ENCODE measurements at places on chromosomes 4 and X.

- no peak for DNase-seq
Observed at GRCh38 chrX:16756724-16757123, 29.5 kb upstream of the TXLNG start.

GRCh38 chrX:13013363-13014110, 30.9 kb downstream of the FAM9C start:
- DNase-seq = no peak

DNA sequence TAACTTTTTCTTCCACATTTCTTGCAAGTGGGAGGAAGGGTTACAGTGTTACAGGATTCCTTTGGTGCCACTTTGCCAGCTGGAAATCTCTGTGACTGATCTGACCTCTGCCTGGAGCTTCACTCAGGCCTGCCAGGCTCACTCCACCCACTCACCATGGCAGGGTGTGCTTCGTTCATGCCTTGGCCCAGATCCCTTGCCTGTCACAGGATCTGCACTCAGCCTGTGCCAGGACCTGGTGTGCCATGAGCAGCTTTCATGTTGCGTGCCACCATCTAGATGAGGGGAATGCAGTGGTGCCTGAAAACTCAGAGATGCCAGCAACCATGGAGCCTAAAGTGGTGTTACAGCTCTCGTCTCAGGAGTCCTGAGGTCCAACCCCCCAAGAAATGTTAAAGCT, 2596.4 kb downstream of the PCDH7 start:
- no peak for DNase-seq

GRCh38 chr4:104429150-104429741, 65.4 kb downstream of the CXXC4 start:
- no peak for DNase-seq

DNA sequence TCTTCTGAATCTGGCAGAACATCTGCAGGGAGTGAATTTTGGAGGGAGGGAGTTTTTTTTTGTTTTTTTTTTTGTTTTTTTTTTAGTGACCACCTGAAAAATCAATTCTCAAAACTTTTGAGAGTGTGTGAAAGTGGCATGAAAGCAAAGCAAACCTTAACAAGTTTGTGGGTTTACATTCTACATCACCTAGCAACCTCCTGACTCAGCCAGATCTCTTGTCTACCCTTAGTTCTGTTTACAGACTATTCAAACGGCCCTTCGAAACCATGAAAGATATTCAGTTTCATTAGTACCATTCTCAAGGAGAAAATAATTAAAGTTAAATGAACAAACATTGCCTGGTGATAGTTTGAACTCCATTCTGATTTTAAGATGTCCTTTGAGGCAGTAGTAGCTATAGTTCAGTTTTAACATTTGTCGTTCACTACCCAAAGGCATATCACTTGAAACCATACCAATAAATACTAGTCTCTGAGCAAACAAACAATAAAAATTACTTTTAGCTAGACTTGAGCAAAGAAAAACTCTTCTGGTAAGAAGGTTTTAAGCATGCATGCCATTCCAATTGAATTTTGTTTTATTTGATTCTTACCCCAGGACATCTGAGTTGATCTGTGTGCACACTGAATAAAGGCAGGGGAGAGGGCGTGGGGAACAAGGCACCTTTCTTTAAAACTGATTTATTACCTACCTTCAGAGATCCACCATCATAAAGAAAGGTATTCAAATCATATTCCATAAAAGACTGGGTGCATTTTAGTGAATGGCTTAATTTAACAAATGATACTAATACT, 137.7 kb downstream of the ARX start:
- no peak for DNase-seq

DNA sequence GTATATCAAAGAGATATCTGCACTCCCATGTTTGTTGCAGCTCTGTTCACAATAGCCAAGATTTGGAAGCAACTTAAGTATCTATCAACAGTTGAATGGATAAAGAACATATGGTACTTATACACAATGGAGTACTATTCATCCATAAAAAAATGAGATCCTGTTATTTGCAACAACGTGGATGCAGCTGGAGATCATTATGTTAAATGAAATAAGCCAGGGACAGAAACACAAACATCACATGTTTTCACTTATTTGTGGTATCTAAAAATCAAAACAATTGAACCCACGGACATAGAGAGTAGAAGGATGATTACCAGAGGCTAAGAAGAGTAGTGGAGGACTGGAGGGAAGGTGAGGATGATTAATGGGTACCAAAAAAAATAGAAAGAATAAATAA, 14.2 kb downstream of the IQCM start:
- DNase-seq = no peak

DNA sequence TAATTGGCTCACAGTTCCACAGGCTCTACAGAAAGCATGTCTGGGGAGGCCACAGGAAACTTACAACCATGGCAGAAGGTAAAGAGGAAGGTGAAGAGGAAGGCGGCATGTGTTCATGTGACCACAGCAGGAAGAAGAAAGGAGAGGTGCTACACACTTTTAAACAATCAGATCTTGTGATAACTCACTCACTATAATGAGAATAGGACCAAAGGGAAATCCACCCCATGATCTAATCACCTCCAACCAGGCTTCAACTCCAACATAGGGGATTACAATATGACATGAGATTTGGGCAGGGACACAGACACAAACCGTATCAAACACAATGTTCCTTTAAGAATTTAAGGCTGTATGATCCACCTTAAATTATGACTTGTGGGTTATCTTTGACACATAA, 10.5 kb upstream of the PGM2 start:
- no peak for DNase-seq

DNA sequence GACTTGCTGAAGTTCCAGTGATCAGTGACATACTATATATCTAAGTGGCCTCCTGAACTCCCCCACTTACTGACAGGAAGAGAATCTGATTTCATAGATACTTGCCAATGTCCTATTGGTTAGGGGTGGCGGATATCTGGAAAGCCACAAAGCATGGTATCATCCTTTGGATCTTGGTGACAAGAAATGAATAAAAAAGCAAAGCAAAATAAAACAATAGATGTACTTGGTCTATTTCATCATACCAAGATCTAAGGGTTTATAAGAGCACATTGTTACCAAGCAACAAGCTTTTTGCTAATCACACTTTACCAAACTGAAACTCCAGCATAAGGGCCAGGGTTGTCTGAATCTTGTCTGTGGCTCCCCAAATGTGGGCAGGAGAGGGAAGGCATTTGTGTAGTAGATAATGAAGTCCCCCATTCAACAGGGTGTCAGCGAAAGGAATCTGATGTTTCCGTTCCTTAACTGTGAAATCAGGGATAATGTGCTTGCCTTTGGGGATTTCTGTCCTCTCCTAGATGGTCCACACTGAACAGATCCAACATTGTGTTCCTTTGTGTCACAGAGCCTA, 125.0 kb upstream of the SMIM10 start:
- DNase-seq = no peak

DNA sequence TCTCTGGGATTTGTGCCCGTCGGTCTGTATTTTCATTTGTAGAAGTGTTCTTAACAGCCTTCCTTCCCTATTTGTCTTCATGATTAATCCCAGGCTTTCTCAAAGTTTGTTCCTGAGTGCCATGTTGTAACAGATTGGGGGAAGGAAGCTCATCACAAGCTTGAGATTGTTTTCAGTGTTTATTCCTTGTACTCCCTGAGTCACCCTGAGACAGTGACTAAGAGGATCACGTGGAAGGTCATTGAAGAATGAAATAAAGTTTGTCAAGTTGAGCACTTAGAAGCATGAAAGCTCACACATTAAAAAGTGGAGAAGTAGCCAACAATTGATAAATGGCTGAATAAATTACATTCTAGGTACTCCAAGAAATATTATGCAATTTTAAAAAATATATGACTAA, 153.5 kb upstream of the FAM241A start:
- no peak for DNase-seq

- no peak for DNase-seq
Observed at GRCh38 chr4:7769396-7770223, 170.1 kb downstream of the AFAP1 start.

DNA sequence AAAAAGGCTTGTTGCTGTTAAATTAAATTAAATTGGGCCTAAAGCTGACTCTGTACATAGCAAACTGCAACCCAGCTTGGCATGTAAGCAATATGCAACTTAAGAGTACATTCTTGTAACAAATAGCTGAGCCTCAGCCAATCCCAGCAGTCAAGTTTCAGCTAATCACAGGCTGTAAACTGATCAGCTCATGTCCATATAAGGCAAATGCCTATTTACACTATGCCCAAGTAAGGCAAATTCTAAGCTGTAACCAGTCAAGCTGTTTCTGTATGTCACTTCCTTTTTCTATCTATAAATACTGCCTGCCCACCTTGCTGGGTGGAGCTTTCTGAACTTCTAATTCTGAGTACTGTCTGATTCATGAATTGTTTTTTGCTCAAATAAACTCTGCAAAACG, 429.1 kb upstream of the FTHL17 start:
- DNase-seq = no peak

DNA sequence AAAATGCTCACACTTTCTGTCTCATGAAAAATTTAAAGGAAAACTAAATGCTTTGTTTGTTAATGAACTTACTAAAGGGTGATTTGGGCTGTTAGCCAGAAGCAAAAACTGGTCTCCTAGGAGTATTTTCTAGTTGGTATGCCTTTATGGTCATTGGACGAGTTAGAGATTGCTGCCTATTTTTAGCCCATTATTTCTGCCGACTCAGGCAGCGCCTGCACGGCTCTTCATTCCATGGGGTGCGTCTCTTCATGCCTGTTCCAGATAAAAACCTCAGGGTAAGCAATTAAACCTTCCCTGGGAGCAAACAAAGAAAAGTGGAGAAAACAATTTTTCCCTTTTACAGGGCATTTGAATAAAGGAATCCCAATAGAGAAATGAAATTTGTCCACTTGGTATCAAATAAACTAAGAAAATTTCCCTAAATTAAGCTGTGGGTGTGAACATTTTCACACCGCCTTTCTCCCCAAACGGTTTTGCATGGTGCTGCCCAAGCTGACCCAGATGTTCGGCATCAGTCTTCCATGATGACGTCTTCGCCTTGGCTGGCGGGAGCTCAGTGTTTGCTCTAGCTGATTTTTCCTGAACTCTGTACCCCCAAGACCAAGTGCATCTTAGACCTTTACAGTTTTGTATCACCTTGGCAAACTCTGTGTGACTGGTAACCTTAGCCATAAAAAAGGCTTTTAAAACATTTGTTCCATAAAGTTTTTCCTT, 61.7 kb upstream of the ADGRG2 start:
- no peak for DNase-seq

DNA sequence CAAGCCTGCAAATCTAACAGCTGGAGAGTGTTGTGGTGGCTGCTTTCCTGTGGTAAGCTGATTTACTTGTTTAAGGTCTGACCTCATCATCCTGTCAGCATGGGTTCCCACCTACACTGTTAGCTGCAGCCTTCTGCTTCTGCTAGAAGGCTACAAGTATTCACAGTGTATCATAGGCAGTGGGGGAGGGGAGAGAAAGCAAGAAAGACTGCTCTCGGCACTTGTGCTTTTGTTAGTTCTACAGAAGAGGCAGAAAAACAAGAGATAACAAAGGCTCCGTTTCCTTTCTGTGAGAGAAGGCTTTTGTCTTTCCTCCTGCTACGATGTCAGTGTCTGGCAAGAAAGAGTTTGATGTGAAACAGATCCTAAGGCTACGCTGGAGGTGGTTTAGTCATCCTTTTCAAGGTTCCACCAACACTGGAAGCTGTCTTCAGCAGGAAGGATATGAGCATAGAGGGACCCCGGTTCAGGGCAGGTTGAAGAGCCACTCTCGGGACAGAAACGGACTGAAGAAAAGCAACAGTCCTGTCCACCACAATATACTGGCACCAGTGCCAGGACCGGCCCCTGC, at the start of gene KLHL4:
Gene KLHL4 (plus strand): TSS at position 232 of the 571 bp plus-strand sequence. CDS start 92 bp downstream, at position 324.
- DNase-seq = no peak

DNA sequence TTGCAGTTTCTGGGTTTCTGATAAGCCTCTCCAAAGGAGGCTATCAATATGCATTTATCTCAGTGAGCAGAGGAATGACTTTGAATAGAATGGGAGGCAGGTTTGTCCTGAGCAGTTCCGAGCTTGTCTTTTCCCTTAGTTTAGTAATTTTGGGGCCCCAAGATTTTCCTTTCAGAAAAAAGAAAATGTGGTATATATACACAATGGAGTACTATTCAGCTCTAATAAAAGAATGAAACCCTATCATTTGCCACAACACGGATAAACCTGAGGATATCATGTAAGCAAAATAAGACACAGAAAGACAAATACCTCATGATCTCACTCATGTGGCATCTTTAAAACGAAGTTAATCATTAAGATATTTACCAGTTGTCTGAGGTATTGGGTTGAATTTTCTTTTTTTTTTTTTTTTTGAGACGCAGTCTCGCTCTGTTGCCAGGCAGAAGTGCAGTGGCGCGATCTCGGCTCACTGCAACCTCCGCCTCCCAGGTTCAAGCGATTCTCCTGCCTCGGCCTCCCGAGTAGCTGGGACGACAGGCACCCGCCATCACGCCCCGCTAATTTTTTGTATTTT, 540 bp downstream of the ZNF721 start:
- peak; percentile 36 for DNase-seq

GRCh38 chrX:135974279-135974856, 580 bp upstream of the MMGT1 start:
- peak; percentile 61 for DNase-seq

Data from activated naive CD4-positive, alpha-beta T cell treated with anti-CD3 and anti-CD28 coated beads, Interleukin-2, amount 50 U/mL, for 16 hours (primary cell).